Uterine smooth muscle cell (primary cell): ENCODE measurements at places on chromosomes 6 and 20. TPM values are rescaled to one million over a fixed set of nuclear protein-coding genes. Genes with fewer than 3 reads are reported as not detected.

The MAFB gene
- total RNA-seq = 0.33 and 0.75 TPM in 2 replicates

The ADGRB3 gene
- under 0.01 and 0.11 TPM in 2 replicates for total RNA-seq

The BANF2 gene
- total RNA-seq = not detected in 2 replicates

The CTCFL gene
- not detected in 2 replicates for total RNA-seq

The NNAT gene
- 1.2 and 1.8 TPM in 2 replicates for total RNA-seq

The FAXC gene
- 1.2 TPM in 2 replicates for total RNA-seq

The DNMT3B gene
- total RNA-seq = 5.1 and 7.4 TPM in 2 replicates

The TINAG gene
- total RNA-seq = not detected in 2 replicates

The HAO1 gene
- not detected in 2 replicates for total RNA-seq

The CST2 gene
- not detected in 2 replicates for total RNA-seq

The CCN2 gene
- total RNA-seq = 18.2 and 51.6 TPM in 2 replicates

The EXOC2 gene
- 35.2 and 40.4 TPM in 2 replicates for total RNA-seq

The EPB41L1 gene
- total RNA-seq = 16.4 and 24.7 TPM in 2 replicates

The TRDN gene
- total RNA-seq = not detected in 2 replicates
